ENCODE measurements at places on chromosomes 1 and 21.
A peak's percentile ranks its signal among the peaks of the same experiment; 100 is the strongest.

GRCh38 chr1:193766329-193766728, 579.9 kb upstream of the B3GALT2 start:
- no peak for DNase-seq

DNA sequence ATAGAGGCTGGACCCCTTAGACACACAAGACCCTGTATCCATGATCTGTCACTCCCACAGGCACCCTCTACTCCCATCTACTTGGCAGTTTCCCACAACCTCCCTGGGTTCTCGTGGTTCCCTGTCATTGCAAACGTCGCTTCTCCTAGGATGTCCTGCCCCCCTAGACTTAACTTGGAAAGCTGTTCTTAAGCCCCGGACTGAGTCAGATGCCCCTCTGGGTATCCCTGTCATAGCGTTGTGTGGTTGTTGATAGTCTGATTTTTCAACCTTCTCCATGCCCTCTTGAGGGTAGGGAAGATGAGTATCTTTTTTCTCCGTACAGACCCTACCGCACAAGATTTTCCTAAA, 11.8 kb downstream of the RCC1 start:
- no peak for DNase-seq

DNA sequence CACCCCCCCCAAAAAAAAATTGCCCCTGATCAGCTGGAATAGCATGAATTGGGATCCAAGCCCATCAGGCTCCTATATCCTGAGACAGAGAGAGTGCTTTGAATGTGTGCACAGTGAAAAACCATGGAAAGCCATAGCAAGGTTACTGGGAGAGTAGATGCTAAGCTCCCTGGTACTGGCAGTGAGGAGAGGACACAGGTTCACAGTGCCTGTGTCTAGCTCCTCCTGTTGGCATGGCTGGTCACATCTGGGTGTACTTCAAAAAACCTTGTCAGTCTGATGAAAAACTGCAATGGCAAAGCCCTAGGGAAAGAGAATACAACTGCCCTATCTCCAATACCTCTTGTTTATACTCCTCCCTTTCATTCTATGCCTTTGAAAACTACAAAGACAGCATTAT, 12.9 kb downstream of the COPA start:
- DNase-seq, result no peak

DNA sequence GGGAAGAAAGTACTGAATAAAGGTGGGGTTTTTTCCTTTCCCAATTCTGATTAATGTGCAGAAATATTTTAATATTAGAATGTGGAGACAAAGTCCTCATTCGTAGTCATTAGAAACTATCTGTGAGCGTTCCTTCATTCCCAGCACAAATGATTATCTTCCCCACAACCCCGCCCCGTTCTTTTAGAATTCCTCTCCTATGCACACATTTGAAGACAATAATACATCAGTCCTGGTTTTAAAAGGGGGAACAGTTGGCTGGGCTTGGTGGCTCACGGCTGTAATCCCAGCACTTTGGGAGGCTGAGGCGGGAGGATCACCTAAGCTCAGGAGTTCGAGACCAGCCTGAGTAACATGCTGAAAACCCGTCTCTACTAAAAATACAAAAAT, 876 bp downstream of the ALDH9A1 start:
- DNase-seq, result no peak

GRCh38 chr1:61740751-61741700, 1.3 kb upstream of the PATJ start:
- DNase-seq, result no peak

GRCh38 chr1:92804721-92805201, 19.9 kb upstream of the EVI5 start:
- peak; percentile 80 for DNase-seq

DNA sequence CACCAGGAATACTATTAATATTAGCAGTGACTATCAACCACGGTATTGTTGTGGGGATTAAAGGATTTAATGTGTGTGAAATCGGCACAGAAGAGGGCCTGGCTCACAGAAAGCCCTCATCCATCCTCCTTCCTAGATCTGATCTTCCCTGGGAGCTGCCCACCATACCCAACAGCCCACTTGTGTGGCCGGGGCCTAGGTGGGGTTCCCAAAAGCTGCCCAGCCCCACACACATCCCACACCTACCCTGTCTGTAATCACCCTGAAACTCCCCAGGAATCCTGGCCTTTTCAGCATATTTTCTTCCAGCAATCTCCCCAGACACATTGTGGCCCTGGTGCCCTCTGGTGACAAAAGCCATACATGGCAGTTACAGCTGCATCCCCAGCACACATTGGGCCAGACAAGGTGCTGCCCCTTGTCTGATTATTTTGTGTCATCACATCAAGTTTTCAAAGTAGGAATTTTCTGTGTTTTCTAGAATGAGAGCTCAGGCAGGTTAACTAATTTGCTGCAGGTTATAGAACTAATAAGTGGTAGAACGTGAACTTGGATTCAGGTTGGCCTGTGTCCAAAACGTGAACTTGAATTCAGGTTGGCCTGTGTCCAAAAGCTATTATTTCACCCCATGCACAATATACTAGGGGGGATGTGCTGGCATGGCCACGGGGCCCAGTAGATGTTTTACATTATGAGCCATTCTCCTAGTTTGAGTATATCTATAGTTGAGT, 5.3 kb upstream of the SLC6A9 start:
- peak; percentile 81 for DNase-seq

GRCh38 chr1:70195342-70195741, 10.0 kb downstream of the LRRC40 start:
- no peak for DNase-seq

- no peak for DNase-seq
Observed at GRCh38 chr1:93705892-93706500, 24.4 kb upstream of the BCAR3 start.

DNA sequence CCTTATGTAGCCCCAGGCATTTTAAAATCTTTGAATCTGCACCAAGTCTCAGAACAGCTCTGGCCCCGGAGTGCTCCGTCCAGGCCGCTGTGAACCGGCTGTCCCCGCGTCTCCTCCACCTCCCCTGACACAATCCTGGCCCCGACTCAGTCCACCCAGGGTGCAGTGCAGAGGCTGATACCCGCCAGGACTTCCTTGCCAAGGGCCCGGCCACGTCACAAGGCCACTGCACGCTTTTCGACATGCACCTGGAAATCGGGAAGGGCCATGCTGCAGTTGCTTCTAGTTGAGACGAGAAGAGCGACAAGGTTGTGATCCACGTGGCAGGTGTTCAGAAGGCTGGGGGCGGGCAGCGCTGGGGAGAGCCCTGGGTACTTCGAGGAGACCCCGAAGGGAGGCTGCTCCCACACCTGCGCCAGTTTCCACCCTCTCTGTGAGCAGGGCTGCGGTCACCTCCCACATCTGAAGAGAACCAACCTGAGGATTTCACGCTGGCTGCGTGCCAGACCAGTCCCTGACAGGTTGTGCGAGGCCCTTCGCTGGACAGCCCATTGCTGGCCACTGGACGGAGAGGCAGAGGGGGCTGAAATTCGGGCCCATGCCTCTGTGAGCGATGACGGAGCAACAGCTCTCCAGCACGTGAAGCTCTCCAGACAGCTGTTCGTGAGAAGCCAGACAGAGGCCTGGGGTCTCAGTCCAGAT, 6.7 kb downstream of the VWA1 start:
- DNase-seq, result no peak

DNA sequence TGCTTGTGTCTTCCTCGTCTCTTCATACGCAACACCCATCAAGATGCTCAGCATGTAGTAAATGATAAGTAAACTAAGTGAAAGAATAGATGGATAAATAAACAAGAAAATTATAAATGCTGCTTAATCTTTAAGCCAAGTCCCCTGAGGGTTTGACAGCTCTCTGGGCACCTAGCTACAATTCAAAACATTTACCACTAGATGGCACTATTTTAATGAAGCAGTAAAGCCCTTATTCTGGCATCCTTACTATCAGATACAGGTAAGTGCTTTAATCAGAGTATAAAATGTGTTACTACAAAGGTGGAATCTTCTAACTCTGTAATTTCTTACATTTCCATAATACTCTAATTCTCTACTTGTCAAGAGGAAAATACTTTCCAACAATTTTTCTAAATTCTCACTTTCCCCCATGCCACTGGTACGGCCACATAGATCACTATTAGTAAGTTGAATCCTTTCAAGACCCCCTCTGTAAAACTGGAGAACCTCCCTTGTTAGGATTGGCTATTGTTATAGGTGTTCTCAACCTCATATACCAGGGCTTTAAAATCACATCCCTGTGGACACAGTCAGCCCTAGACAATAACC, 137.8 kb downstream of the BARHL2 start:
- peak; percentile 55 for DNase-seq

- no peak for DNase-seq
Observed at GRCh38 chr1:200154069-200154767, 126.7 kb downstream of the NR5A2 start.

- peak; percentile 2 for DNase-seq
Observed at GRCh38 chr1:228011721-228012311, 5.0 kb downstream of the WNT3A start.
